ENCODE measurements at places on chromosomes 16 and 17.

DNA sequence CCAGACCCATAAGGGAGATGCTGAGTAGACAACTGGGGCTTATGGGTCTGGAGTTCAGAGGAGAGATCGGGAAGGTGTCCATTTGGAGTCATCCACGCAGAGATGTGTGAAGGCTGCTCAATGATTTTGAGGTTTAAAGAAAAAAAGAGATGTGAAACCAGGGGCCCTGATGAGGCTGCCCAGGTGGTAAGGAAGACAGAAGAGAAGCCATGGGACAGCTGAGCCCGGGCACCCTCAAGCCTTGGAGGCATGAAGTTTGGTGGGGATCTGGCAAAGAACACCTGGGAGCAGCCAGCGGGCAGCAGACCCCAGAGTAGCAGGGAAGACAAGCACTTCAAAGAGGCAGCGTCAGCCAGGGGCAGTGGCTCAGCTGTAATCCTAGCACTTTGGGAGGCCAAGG is 20.8 kb upstream of the MYO15B start:
- DNase-seq, result no peak

DNA sequence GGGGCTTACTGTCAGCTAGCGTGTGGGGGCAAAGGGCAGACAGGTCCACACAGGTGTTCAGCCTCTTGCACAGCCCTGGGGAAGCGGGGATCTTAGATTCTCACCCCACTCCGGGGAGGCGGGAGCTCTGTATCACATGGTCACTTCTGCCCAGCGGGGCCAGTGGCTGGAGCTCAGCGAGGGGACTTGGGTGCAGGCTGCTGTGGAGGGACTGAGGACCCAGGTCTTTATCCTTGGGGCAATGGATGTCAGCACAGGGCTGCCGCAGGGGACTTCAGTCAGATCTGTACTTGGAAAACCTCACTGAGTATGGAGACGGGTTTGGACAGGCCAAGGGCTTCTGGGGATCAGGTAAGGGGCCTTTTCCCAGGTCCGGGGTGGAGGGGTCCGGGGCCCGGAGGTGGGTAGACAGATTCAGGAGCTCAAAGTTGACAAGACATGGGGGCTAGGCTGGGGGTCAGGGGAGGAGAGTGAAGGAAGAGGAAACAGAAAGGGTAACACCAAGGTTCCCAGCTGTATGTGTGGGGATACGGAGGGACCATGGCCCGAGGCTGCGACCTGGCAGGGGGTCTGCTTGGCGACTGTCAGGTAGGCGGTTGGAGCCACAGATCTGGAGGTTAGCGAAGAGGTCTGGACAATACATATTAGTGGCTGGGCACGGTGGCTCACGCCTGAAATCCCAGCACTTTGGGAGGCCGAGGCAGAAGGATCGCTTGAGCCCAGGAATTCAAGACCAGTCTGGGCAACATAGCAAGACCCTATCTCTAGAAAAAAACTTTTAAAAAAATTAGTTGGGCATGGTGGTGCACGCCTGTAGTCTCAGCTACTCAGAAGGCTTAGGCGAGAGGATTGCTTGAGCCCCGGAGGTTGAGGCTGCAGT is 15.1 kb upstream of the BAIAP2 start:
- DNase-seq, result no peak

DNA sequence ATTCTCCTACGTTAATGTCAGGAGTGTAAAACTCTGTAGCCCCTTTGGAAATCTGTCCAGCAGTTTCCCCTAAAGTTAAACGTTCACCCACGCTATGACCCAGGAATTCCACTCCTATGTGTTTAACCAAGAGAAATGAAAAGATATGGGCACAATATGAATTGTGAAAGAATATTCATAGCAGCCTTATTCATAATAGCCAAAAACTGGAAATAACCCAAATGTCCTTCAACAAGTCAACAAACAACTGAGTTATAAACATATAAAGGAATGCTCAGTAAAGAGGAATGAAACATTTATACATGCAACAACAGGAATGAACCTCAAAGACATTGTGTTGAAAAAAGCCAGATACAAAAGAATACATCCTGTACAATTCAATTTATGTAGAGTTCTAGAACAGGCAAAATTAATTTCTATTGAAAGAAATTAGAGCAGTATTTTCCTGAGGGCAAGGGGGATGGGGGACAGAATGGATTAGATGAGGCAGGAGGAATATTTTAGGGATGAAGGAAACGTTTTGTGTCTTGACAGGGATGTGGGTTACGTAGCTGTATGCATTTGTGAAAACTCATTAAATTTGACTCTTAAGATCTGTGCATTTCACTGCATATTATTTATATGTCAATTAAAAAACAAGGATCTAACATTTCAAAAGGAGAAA is 286.7 kb upstream of the CDH5 start:
- no peak for DNase-seq

- DNase-seq, result no peak
These were observed 127.1 kb downstream of the CDH13 start for GRCh38 chr16:82753821-82754220.

DNA sequence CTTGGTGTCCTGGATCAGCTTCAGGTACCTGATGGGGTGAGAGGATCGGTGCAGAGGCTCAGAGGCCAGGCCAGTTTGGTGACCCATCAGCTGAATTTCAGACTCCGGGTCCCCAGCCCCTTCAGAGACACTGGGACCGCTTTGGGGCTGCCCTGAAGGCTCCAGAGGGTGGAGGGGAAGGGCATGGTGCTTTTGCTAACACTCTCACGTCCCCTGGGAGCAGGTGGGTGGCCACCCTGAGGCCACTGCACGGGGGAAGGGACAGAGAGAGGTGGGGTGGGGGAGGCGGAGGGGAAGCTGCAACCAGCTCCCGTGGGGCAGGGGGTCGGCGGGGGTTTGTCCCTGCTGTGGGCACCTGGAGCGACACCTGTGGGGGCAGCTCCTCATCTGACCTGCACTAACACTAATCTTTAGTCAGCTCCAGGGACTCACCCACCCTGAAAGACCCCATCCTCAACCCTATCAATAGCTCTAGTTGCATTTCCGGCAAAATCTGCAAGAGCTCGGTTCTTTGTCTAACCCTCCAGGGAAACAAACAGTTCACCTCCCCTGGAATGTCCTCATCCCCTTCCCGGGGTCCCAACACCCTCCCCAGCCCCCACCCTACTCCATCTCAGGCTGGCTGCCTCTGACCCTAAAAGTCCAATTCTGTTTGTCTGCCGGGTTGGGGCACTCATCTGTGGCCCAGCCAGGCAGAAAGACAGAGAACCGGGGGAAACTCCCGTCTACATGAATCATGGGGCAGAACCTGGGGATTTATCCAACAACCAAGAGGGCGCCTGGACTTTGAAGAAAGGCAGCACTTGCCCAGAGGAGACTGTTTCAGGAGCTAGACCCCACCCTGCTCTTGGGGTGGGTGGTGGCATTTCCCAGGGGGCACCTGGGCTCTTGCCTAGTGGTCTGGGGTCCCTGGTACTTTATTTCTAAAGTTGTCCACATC is 91.9 kb upstream of the CBX4 start:
- no peak for DNase-seq

DNA sequence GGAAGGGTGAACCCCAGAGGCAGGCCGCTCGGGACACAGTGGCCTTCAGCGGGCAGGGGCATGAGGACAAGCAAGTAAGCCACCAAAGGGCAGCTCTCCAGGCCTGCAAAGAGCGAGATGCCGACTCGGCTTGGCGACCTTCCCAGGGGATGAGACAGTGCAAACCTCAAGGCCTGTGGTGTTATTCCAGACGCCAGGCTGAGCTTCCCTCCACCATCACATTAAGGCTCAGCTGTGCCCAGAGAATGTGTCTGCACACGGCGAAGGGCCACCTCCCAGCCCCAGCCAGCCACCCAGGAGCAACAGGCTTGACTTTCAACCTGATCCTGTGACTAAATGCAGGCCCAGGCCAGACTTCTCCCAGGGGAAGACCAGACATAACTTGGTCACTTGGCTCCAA is 251.4 kb downstream of the SOX9 start:
- no peak for DNase-seq

GRCh38 chr17:52738791-52739190 is 580.3 kb upstream of the CA10 start:
- no peak for DNase-seq

DNA sequence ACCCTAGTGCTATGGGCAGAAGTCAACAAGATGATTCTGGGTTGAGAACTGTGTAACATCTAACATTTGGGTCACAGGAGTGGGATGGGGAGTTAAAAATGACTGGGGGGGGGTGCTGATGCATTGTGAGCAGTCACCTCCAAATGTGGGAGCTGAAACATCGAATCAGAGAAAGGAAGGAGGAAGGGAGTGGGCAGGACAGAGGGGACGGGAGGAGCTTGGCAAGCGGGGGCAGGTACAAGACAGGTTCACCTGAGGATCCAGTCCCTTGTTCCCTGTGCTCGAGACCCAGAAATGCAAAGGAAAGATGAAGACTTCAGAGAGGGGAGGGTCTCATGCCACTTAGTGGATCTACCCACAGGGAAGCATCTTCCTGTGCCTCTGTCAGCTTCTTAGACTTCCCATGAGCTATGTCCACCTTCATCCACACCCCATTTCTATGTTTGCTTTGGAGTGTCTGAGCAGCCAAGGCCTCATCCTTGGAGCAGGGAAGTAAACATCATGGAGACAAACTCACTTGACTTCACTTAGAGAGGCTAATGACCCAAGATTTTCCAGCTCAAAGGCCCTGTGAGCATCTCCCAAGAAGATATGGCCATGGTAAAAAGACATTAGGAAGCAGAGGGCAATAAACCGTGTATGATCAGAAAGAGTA is 20.5 kb downstream of the SMPD3 start:
- no peak for DNase-seq

DNA sequence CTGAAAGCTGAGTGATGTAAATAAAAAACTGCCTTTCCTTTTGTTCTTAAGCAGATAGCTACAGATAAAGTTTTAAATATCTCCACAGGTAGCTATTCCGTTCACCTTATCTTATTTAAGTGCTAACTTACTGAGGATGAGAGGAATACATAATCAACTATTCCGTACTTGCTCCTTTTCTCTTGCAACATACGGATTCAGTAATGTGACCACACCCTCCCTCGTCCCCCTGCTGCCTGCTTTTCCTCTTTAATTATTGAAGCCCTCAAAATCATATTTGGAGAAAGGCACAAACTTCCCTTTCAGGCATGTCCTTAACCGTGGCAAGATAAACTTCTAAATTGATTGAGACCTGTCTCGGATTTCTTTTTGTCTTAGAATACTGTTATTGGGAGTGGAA is 101.4 kb downstream of the MAP2K4 start:
- no peak for DNase-seq

GRCh38 chr17:8629371-8630226 is 926 bp downstream of the MYH10 start:
- no peak for DNase-seq

- DNase-seq, result no peak
These were observed 255.9 kb downstream of the CEP112 start for GRCh38 chr17:65936013-65936412.

- no peak for DNase-seq
These were observed 11.7 kb downstream of the C17orf67 start for GRCh38 chr17:56821847-56822534.

GRCh38 chr16:86773354-86773715 is 195.0 kb downstream of the FOXL1 start:
- DNase-seq, result no peak

DNA sequence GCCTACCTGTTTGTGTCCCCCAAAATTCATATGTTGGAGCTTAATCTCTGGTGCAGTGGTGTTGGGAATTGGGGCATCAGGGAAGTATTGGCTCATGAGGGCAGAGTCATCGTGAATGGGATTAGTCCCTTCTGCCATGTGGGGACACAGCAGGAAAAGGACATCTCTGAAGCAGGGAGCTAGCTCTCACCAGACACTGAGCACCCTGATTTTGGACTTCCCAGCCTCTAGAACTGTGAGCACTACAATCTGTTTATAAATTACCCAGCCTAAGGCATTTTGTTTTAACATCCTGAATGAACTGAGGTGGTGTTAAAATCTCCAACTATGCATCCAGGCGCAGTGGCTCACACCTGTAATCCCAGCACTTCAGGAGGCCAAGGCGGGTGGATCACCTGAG is 206.0 kb downstream of the SEC14L1 start:
- no peak for DNase-seq

GRCh38 chr17:83091257-83092141 is 12.1 kb downstream of the METRNL start:
- DNase-seq, result no peak

DNA sequence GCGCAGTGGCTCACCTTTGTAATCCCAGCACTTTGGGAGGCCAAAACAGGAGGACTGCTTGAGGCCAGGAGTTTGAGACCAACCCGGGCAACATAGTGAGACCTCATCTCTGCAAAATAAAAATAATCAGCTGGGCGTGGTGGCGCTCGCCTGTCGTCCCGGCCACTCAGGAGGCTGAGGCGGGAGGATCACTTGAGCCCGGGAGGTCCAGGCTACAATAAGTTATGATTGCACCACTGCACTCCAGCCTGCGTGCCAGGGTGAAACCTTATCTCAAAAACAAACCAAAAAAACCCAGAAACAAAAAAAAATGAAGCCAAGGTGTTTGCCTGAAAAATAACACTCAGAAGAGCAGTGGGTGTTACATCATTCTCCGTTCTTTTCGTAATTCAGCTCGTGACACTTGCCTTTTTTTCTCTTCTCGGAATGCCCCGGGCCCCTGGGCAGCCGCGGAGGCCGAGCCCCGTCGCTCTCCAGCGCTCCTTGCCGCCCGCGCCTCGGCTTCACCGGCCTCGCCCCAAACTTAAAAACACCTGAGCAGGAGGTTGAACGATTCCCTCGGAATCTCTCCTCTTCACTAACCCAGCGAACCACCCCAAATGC is 17.0 kb downstream of the PRCD start:
- DNase-seq, result no peak

DNA sequence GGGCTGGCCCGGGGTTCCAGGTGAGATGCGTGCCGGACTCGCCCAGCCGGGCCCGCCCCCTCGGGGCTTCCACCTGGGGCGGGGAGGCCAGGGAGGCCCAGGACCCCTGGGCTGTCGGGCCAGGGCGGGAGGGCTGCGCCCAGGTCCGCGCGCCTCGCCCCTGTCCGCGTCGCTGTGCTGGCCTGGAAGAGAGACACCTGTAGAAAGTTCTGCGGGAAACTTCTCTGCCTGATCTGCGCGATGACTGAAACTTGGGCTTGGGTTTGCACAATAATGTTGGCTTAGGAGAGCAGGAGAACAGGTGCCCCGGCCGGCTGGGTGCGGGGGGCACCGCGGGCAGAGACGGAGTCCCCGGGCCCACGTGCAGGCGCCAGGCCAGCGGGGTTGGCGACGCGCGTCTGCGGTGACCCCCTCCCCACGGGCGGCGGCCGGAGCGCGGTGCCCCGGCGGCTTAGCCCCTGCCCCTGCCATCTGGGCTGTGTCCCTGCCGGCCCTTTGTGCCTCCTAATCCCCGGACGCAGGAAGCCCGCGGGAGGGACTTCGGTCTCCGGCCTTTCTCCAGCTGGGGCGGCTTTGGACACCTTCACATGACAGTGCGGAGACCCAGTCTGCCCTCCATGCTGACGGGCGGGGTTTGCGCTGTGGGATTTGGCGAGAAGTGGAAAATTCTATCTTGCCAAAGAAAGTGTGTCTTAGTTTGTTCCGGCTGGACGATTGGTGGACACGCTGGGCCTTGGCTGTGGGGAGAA is 483 bp downstream of the LLGL2 start:
- no peak for DNase-seq

Measured in CD4-positive, alpha-beta T cell treated with Interleukin-6 at 100 ng/mL for 8 hours (primary cell).